ENCODE measurements at places on chromosomes 2 and 18. TPM values are rescaled to one million over a fixed set of nuclear protein-coding genes. Genes with fewer than 3 reads are reported as not detected.

KIF1A gene
- under 0.01 TPM for total RNA-seq

RNF181 gene
- 213 TPM for total RNA-seq

ITPRIPL1 gene
- total RNA-seq: 3.4 TPM

TRIM43 gene
- total RNA-seq: not detected

SERPINB4 gene
- not detected for total RNA-seq

ANKRD44 gene
- 29.2 TPM for total RNA-seq

CPS1 gene
- total RNA-seq: 35.7 TPM

KIF5C gene
- not detected for total RNA-seq

CFAP210 gene
- total RNA-seq: not detected

CASP10 gene
- 9.1 TPM for total RNA-seq

SMC6 gene
- total RNA-seq: 31.0 TPM

RAB6C gene
- total RNA-seq: not detected

NGEF gene
- total RNA-seq: 1.1 TPM

SPIRE1 gene
- 43.4 TPM for total RNA-seq

IL1F10 gene
- not detected for total RNA-seq

STRN gene
- total RNA-seq: 26.5 TPM

DSG1 gene
- total RNA-seq: not detected

PLGLB2 gene
- total RNA-seq: not detected

ABCG5 gene
- not detected for total RNA-seq

CRYGB gene
- not detected for total RNA-seq

IKZF2 gene
- total RNA-seq: 11.3 TPM

SPHKAP gene
- not detected for total RNA-seq

HOXD9 gene
- total RNA-seq: not detected

Measured in fibroblast of the aortic adventitia (primary cell).